B cell (primary cell): ENCODE measurements at places on chromosomes 3 and 15. TPM values are rescaled to one million over a fixed set of nuclear protein-coding genes. Genes with fewer than 3 reads are reported as not detected.

GNAT1 gene
- not detected in 2 replicates for total RNA-seq

RYR3 gene
- total RNA-seq = not detected in 2 replicates

REC114 gene
- not detected in 2 replicates for total RNA-seq

SOX2 gene
- total RNA-seq = not detected in 2 replicates

DNA sequence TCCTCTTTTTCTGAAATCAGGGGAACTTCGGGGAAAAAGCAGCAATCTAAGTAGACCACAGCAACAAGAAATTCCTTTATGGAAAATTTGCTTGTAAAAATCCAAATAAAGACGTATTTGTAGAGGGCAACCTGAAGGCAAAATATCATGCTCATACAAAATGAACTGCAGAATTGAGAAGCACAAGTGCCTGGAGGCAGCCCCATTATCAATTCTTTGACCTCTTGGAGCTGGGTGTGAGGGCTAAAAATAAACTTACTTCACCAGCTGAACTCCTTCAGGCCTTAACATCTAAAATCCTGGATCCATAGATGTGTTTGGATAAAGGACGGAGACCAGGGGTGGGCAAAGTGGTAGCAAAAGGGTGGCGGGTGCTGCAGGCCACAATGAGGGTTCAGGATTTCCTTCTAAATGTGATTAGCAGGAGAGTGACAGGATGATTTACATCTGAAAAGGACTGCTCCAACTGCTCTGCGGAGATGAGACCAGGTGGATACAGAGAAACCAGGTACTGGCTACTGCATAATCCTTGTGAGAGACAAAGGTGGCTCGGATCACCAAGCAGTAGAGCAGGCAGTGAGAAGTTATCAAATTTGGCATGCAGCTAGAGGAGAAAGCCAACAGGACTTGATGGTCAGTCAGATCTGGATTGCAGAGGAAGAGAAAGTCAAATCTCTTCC, 81.7 kb upstream of the TJP1 start:
- H3K4me1 ChIP-seq = no peaks in the 10 kb centered on the region
- H3K36me3 ChIP-seq = no peaks in the 10 kb centered on the region
- no peak overlapping the region for H3K27ac ChIP-seq
- no peaks in the 10 kb centered on the region for H3K27me3 ChIP-seq
- no peak for DNase-seq

- H3K27me3 ChIP-seq = no peaks in the 10 kb centered on the region
Measured at GRCh38 chr15:87490666-87491065, 765.9 kb downstream of the NTRK3 start.

GRCh38 chr3:128217702-128218547, 64.6 kb downstream of the EEFSEC start:
- peaks cover 9% of the 10 kb centered on the region for H3K36me3 ChIP-seq
- no peak overlapping the region for H3K4me3 ChIP-seq
- H3K4me1 ChIP-seq = no peaks in the 10 kb centered on the region

- H3K27me3 ChIP-seq = no peaks in the 10 kb centered on the region
- no peak for DNase-seq
- H3K4me1 ChIP-seq = no peaks in the 10 kb centered on the region
- no peak overlapping the region for H3K27ac ChIP-seq
- H3K4me3 ChIP-seq = no peak overlapping the region
Measured at GRCh38 chr3:64063207-64063982, 40.1 kb upstream of the PSMD6 start.

DNA sequence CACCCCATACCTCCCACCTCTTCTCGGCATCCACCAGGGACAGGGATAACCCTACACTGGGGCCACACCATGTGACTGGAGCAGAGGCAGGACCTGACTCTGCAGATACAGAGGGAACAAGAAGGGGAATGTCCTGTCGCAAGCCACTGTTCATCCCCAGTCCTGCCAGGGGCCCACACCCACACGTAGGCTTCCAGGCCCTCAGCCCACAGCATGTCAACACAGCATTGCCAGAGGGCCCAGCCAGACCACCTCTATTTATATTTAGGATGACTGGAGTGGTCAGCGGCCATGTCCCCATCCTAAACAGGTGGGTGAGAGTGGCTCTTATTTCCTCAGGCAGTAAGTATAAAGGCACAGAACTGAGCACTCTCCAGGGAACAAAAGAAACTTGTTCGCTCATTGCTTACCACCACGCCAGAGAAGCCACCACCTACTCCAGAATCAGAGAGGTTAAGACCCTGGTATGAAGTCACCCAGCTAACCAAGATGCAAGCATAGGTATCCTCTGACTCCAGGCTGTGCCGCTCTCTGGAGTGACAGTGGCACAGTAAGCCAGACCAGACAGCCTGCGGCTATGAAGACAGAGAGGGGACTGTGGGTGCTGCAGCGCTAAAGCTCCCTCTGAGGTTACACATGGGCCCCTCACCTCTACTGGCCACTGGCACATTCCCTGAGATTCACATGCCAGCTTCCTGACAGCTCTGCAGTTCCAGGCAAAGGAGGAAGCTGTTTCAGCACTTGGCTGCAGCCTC, 67.9 kb downstream of the LRIG1 start:
- no peaks in the 10 kb centered on the region for H3K4me1 ChIP-seq
- H3K36me3 ChIP-seq = no peaks in the 10 kb centered on the region
- no peak overlapping the region for H3K27ac ChIP-seq
- H3K4me3 ChIP-seq = no peak overlapping the region
- no peaks in the 10 kb centered on the region for H3K27me3 ChIP-seq

GRCh38 chr3:71491154-71491752, 92.3 kb downstream of the FOXP1 start:
- H3K36me3 ChIP-seq = no peaks in the 10 kb centered on the region
- H3K27me3 ChIP-seq = no peaks in the 10 kb centered on the region
- no peak for DNase-seq
- peaks cover 53% of the 10 kb centered on the region for H3K4me1 ChIP-seq

DNA sequence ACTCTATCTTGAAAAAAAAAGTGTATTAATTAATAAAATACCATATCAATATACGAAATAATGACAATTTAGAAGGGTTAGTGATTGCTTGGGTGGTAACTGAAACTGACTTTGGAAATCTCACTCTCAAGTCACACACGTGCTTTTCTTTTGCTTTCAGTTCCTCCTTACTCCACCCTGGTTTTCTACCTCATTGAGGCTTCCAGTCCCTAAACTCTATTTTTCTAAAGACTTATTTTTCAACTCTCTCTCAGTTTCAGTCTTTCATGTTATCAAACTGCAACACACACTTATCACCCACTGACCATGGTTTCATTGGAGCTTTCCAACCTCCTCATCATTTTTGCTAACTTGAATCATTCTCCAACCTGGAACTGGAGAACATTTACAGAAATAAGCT, 23.5 kb downstream of the IL12A start:
- no peaks in the 10 kb centered on the region for H3K36me3 ChIP-seq
- peaks cover 33% of the 10 kb centered on the region for H3K4me1 ChIP-seq
- peak; percentile 72 for DNase-seq
- no peak overlapping the region for H3K4me3 ChIP-seq

GRCh38 chr3:29486096-29486495, 205.2 kb downstream of the RBMS3 start:
- no peaks in the 10 kb centered on the region for H3K36me3 ChIP-seq
- DNase-seq = no peak
- no peak overlapping the region for H3K27ac ChIP-seq
- no peaks in the 10 kb centered on the region for H3K4me1 ChIP-seq
- no peak overlapping the region for H3K4me3 ChIP-seq
- no peaks in the 10 kb centered on the region for H3K27me3 ChIP-seq

DNA sequence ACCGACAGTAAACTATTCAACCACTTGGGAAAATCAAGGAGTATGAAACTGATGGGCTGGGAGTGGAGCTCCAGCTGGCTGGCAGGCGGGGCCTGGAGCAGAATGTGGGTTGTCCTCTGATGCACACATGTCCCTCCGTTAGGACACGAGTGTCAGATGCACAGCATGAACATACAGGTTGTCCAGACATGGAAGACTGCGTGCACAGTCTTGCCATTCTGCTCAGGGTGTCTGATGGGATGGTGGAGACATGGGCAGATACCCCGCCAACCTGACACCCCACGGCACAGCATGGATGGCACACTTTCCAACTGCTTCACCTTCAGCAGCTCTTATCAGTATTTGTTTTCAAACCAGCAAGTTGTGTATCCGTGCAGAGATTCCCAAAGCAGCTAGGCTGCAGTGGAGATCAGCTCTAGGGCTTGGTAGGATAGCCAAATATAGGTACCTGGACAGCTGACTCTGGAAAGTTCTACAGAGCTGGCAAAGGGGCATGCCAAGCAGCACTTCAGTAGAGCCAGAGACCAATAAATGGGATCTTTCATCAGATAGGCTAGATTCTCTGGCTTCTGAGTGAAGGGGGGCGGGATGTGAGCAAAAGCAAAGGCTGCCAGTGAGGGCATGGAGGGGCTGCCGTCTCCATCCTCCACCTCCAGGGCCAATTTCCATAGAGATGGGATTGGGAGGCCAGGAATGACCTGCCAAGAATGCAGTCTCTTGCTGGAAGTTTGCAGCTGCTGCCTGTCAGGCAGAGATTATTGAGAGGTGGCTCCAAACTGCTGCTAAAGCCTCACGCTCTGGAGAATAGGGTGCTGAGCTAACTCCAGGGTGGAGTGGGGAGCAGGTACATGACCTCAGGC, 47.2 kb upstream of the KY start:
- H3K36me3 ChIP-seq = no peaks in the 10 kb centered on the region
- no peak overlapping the region for H3K27ac ChIP-seq
- H3K4me3 ChIP-seq = no peak overlapping the region

DNA sequence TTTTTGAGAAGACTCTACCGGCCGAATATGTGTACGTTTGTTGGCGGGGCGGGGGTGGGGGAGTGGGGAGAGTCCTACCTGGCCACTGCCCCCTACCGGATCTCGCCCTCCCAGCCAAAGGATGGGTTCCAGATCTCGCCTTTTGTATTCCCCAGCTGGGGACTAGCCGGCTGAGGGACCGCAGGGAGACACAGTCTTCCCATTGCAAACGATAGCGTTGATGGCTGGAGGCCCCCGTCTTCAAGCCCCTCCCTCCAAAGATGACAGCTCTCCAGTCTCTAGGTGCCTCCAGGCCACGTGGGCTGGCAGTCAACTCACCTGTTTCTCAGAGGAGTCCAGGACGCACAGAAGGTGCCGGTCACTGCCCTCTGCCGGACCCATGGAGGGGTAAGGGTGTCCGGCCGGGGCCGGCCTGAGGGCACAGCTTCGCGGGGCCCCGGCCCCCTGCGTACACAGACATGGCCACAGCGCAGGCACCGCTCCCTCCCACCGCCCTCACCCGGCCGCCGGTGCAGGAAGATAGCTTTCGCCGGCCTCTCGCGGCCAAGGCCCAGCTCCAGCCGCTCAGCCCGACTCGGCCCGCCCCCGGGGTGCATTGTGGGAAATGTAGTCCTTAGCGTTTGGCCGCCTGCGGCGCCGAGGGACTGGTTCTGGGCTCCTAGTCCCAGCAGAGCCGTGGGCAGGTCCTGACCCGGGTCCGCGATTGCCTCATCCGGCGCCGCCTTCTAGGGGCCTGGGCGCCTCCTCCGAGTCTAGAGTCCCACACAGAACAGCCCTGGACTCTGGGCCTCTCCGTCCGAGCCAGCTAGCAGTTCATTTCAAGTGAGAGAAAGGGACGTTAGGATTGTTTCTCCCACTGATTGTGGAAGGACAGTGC, at the start of gene MON1A:
TSS of gene MON1A (minus strand) at position 521 of the 877 bp plus-strand sequence. CDS start 16,465 bp downstream, outside the sequence.
- H3K27me3 ChIP-seq = no peaks in the 10 kb centered on the region
- peaks cover 8% of the 10 kb centered on the region for H3K4me1 ChIP-seq
- peak within 1 kb of the TSS; percentile 63 for H3K4me3 ChIP-seq
- H3K27ac ChIP-seq = peak within 1 kb of the TSS; percentile 89
- DNase-seq = peak; percentile 86
- no peaks in the 10 kb centered on the region for H3K36me3 ChIP-seq

GRCh38 chr3:57545636-57546268, 1.6 kb upstream of the DNAH12 start:
- no peak for DNase-seq
- no peak overlapping the region for H3K27ac ChIP-seq
- H3K27me3 ChIP-seq = no peaks in the 10 kb centered on the region
- H3K36me3 ChIP-seq = no peaks in the 10 kb centered on the region
- H3K4me3 ChIP-seq = no peak overlapping the region
- H3K4me1 ChIP-seq = peaks cover 14% of the 10 kb centered on the region

GRCh38 chr3:46080969-46081345, 53.7 kb upstream of the XCR1 start:
- no peaks in the 10 kb centered on the region for H3K36me3 ChIP-seq
- no peaks in the 10 kb centered on the region for H3K27me3 ChIP-seq
- peaks cover 2% of the 10 kb centered on the region for H3K4me1 ChIP-seq
- DNase-seq = no peak
- no peak overlapping the region for H3K4me3 ChIP-seq

- H3K27ac ChIP-seq = no peak overlapping the region
- no peak for DNase-seq
- H3K36me3 ChIP-seq = no peaks in the 10 kb centered on the region
- no peaks in the 10 kb centered on the region for H3K4me1 ChIP-seq
- no peak overlapping the region for H3K4me3 ChIP-seq
Measured at GRCh38 chr3:189308608-189309007, 136.8 kb downstream of the TPRG1 start.

DNA sequence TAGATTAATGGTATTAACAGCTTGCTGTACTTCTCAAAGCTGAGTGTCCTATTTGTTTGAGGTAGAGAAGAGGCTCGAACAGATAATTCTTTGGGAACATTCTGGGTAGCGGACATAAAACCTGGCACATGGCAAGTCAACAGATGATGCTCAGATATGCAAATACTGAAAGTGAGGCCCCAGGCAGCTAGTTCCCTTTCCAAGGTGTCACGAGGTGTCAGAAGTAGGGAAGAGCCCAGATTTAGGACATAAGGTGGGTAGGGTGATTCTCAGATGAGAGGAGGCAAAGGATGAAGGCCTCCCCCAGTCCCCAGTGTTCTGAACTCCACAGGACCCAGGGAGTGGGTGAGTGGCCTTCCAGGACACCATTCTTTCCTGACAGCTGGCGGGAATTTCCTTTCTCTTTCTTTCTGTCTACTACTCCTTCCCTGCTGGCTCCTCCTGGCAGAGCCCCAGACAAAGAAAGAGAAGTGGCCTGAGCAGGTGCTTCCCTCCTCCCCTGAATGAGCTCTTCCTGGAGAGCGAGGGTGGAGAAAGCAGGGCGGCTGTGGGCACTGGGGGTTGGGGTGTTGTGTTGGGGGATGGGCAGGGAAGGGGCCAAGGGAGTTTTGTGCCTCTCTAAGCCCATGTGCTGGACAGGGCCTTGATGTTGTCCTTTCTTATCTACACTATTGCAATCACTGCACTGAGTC, 87.5 kb downstream of the CORO2B start:
- no peaks in the 10 kb centered on the region for H3K27me3 ChIP-seq
- no peaks in the 10 kb centered on the region for H3K36me3 ChIP-seq
- DNase-seq = no peak
- H3K27ac ChIP-seq = no peak overlapping the region
